ENCODE measurements at places on chromosomes 13 and 19. TPM values are rescaled to one million over a fixed set of nuclear protein-coding genes. Genes with fewer than 3 reads are reported as not detected.
A peak's percentile ranks its signal among the peaks of the same experiment; 100 is the strongest.

The NOVA2 gene
- 1.1 TPM for total RNA-seq

The SHD gene
- 19.3 TPM for total RNA-seq

The SHISA7 gene
- total RNA-seq = not detected

The VSTM1 gene
- total RNA-seq = not detected

The ZIC5 gene
- not detected for total RNA-seq

The CLC gene
- not detected for total RNA-seq

The COL5A3 gene
- 2.4 TPM for total RNA-seq

The CUL4A gene
- total RNA-seq = 62.6 TPM

The GCDH gene
- 39.2 TPM for total RNA-seq

The KLK12 gene
- 1.4 TPM for total RNA-seq

The KCNJ14 gene
- total RNA-seq = 0.35 TPM

GRCh38 chr13:113361406-113361805, 2.5 kb downstream of the GRTP1 start:
- H3K4me3 ChIP-seq = no peak overlapping the region
- H3K36me3 ChIP-seq = no peaks in the 10 kb centered on the region
- H3K27me3 ChIP-seq = no peaks in the 10 kb centered on the region
- H3K27ac ChIP-seq = no peak overlapping the region
- DNase-seq = no peak

- H3K27me3 ChIP-seq = no peaks in the 10 kb centered on the region
- peak; percentile 68 for DNase-seq
- H3K36me3 ChIP-seq = no peaks in the 10 kb centered on the region
- H3K4me1 ChIP-seq = no peaks in the 10 kb centered on the region
- no peak overlapping the region for H3K27ac ChIP-seq
- no peak overlapping the region for H3K4me3 ChIP-seq
Measured at GRCh38 chr19:2982983-2983350, 5.6 kb downstream of the TLE6 start.

- H3K36me3 ChIP-seq = no peaks in the 10 kb centered on the region
- peaks cover 12% of the 10 kb centered on the region for H3K4me1 ChIP-seq
- peaks cover 32% of the 10 kb centered on the region for H3K27me3 ChIP-seq
- no peak overlapping the region for H3K27ac ChIP-seq
- DNase-seq = no peak
- peak overlapping the region; percentile 31 for H3K4me3 ChIP-seq
Measured at GRCh38 chr19:50328224-50328872, 829 bp downstream of the KCNC3 start.

DNA sequence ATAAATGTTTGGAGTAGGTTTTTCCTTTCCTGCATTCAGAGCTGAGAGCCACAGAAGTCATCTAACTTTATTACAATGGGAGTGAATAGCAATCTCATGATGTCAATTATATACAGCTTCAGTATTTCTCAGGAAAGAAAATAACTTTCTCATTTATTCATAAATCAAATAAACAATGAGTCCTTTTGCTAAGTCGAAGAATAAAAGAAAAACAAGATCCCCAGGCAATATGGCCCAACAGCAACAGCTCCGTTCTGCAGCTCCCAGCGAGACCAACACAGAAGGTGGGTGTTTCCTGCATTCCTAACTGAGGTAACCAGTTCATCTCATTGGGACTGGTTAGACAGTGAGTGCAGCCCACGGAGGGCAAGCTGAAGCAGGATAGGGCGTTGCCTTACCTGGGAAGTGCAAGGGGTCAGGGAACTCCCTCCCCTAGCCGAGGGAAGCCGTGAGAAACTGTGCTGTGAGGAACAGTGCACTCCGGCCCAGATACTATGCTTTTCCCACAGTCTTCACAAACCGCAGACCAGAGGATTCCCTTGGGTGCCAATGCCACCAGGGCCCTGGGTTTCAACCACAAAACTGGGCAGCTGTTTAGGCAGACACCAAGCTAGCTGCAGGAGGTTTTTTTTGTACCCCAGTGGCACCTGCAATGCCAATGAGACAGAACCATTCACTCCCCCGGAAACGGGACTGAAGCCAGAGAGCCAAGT, 128.2 kb downstream of the SLITRK1 start:
- no peaks in the 10 kb centered on the region for H3K36me3 ChIP-seq
- no peak for DNase-seq
- H3K4me1 ChIP-seq = no peaks in the 10 kb centered on the region
- no peak overlapping the region for H3K27ac ChIP-seq
- H3K27me3 ChIP-seq = no peaks in the 10 kb centered on the region

DNA sequence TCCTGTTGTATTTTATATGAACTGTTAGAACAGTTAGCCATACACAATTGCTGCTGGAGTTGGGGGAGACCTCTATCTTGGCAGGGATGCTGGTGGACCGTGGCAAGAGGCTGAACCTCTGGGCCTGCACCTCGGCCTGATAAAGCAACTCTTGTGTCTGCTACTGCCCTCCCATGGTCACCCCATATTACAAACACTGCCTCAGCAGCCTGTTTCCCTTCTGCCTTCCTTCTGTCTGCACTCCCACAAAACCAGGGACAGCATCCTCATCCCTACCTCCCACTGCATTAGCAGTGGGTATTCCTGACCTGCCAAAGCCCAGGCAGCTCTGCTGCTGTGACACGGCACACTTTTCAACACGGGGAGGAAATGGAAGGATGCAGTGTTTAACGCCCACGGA, 456.4 kb downstream of the FGF14 start:
- no peak overlapping the region for H3K27ac ChIP-seq
- H3K4me3 ChIP-seq = no peak overlapping the region
- no peaks in the 10 kb centered on the region for H3K4me1 ChIP-seq

GRCh38 chr13:26325876-26326275, 71.9 kb downstream of the CDK8 start:
- DNase-seq = no peak
- H3K27ac ChIP-seq = no peak overlapping the region
- no peaks in the 10 kb centered on the region for H3K4me1 ChIP-seq
- no peaks in the 10 kb centered on the region for H3K27me3 ChIP-seq
- no peaks in the 10 kb centered on the region for H3K36me3 ChIP-seq

- H3K27me3 ChIP-seq = no peaks in the 10 kb centered on the region
- DNase-seq = no peak
- H3K36me3 ChIP-seq = no peaks in the 10 kb centered on the region
- H3K4me3 ChIP-seq = no peak overlapping the region
- H3K27ac ChIP-seq = no peak overlapping the region
Measured at GRCh38 chr13:73521985-73522524, 463.2 kb downstream of the KLF5 start.

DNA sequence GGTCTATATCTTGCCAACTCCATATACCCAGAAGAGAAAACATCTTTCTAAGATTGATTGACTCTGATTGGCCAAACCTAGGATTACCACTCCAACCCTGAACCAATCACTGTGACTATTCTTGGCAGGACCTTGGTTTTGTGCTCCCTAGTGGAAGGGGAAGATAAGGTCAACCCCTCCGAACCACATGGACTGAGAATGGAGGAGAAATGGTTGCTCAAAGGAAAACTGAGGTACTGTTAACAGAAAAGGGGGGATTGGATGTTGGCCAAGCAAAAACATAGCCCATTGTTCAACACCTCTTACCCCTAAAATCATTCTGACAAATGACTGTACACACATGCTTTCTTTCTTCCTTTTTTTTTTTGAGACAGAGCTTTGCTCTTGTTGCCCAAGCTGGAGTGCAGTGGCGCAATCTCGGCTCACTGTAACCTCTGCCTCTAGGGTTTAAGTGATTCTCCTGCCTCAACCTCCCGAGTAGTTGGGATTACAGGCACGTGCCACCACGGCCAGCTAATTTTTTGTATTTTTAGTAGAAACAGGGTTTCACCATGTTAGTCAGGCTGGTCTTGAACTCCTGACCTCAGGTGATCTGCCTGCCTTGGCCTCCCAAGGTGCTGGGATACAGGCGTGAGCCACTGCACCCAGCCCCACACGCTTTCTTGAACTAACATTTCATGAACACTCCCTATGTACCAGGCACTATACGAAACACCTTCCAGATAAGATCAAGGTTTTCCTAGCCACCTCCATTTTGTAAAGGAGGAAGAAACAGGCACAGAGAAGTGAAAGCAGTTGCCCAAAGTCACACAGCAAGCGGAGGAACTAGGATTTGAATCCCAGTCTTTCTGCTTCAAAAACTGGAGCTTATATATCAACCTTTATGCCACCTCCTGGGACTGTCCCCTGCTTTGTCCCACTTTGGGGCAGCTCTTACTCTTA, 6.5 kb downstream of the MEIOSIN start:
- H3K36me3 ChIP-seq = no peaks in the 10 kb centered on the region
- H3K27me3 ChIP-seq = no peaks in the 10 kb centered on the region
- H3K4me1 ChIP-seq = no peaks in the 10 kb centered on the region
- no peak for DNase-seq

DNA sequence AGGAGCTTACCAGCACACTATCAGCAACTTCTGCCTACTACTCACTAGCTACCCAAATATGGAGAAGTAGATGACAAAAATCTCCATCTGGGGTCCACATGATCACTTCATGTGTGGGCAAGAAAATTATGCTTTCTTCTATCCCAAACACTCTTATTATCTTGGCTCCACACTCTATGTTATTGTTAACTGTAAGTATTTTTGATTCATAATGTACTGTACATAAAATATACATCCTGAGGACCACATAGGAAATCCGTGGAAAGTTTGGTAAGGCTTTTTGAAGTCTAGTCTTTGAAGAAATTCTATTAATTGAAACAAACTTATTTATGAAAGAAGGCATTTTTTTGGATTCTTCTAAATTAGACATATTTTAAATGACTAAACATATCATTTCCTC, 378.8 kb downstream of the DACH1 start:
- H3K27ac ChIP-seq = no peak overlapping the region
- H3K4me1 ChIP-seq = no peaks in the 10 kb centered on the region
- DNase-seq = no peak
- H3K27me3 ChIP-seq = no peaks in the 10 kb centered on the region
- no peaks in the 10 kb centered on the region for H3K36me3 ChIP-seq
- no peak overlapping the region for H3K4me3 ChIP-seq

GRCh38 chr13:32445461-32445860, 17.5 kb upstream of the N4BP2L1 start:
- no peak overlapping the region for H3K27ac ChIP-seq
- no peak for DNase-seq
- H3K27me3 ChIP-seq = no peaks in the 10 kb centered on the region
- H3K4me3 ChIP-seq = no peak overlapping the region
- H3K36me3 ChIP-seq = no peaks in the 10 kb centered on the region

DNA sequence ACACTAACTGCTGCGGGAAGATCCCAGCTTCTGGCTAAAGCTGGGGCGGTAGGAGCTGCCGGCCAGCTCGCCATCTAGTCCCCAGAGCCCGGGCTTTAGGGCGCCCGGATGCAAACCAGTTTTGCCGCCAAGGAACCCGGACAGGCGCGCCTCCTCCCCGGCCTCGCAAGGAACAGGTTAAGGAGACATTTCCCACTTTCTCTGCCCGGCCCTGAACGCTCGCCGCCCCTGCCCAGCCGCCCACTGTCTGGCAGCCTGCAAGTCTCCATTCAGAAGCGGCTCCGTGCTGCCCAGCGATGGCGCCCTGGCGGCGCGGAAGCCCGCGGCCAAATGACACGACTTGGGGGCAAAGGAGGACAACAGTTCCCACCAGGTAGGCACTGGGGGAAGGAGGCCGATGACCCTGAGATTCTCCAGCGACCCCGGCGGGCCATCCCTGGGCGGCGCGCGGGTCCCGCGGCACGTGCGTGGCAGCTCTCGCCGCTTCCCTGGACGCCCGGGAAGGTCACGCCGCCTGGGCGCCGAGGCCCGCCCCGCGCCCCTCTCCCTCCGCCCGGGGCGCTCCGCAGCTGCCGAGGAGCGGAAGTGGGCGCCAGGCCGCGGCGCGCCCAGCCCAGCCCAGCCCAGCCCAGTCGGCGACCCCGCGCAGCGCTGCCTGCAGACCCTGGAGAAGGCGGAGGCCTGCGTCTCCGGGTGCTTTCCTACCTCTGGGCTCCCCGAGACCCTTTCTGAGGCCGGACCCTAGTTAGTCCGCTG, 42.2 kb upstream of the HNRNPA1L2 start:
- H3K4me1 ChIP-seq = no peaks in the 10 kb centered on the region
- peak overlapping the region; percentile 53 for H3K4me3 ChIP-seq
- H3K27me3 ChIP-seq = no peaks in the 10 kb centered on the region
- no peaks in the 10 kb centered on the region for H3K36me3 ChIP-seq
- DNase-seq = peak; percentile 36
- H3K27ac ChIP-seq = no peak overlapping the region

- no peak overlapping the region for H3K4me3 ChIP-seq
- no peaks in the 10 kb centered on the region for H3K36me3 ChIP-seq
- H3K27ac ChIP-seq = peak overlapping the region; percentile 61
- no peaks in the 10 kb centered on the region for H3K27me3 ChIP-seq
Measured at GRCh38 chr19:52936151-52936953, 13.1 kb upstream of the ZNF888 start.

GRCh38 chr19:11506101-11506555, 489 bp upstream of the ZNF653 start:
- peak overlapping the region; percentile 94 for H3K27ac ChIP-seq
- no peaks in the 10 kb centered on the region for H3K36me3 ChIP-seq
- no peak for DNase-seq
- no peaks in the 10 kb centered on the region for H3K27me3 ChIP-seq

- no peaks in the 10 kb centered on the region for H3K4me1 ChIP-seq
- no peaks in the 10 kb centered on the region for H3K36me3 ChIP-seq
- no peak for DNase-seq
- H3K27me3 ChIP-seq = no peaks in the 10 kb centered on the region
Measured at GRCh38 chr13:26025196-26025595, 26.6 kb downstream of the SHISA2 start.

- no peaks in the 10 kb centered on the region for H3K27me3 ChIP-seq
- H3K36me3 ChIP-seq = no peaks in the 10 kb centered on the region
- H3K27ac ChIP-seq = no peak overlapping the region
- no peaks in the 10 kb centered on the region for H3K4me1 ChIP-seq
- no peak for DNase-seq
- no peak overlapping the region for H3K4me3 ChIP-seq
Measured at GRCh38 chr13:28128926-28129325, 9.4 kb upstream of the PAN3 start.

DNA sequence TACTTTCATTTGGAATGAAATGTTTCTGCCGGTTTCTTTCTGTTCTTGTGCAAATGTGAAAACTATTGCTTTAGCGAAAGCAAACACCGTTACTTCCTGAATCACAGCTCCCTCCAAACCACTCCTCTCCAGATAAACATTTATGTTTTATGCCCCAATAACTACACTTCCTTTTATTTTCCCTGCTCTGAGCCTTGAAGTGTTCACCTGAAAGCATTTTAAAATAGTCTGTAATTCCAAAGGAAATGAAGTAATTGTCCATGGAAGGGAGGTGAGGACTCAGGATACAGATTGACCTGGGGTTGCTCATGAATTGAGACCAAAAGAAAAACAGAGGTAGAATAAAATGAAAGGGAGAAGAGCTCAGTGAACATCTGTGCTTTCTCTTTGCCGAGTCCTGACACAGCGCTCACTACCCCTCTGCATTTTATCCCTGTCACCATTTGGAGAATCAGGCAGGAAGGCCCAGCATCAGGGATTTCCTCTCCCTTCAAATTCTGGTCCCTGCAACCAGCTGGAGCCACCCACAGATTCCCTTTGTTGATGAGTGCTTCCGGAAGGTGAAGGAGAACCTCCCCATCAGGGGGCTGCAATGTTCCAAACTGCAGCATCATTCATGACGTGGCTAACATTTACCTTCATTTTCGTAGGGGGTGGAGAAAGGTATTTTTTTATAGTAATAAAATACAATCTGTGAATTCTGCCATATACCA, 171.9 kb downstream of the ITGBL1 start:
- H3K4me3 ChIP-seq = no peak overlapping the region
- no peaks in the 10 kb centered on the region for H3K36me3 ChIP-seq
- H3K27ac ChIP-seq = peak overlapping the region; percentile 58
- no peaks in the 10 kb centered on the region for H3K4me1 ChIP-seq

Data from colonic mucosa (tissue), 4 donors.